ENCODE measurements at places on chromosomes 1 and 21. TPM values are rescaled to one million over a fixed set of nuclear protein-coding genes. Genes with fewer than 3 reads are reported as not detected.

TMPRSS15 gene
- total RNA-seq = not detected

LAX1 gene
- total RNA-seq = 0.21 TPM

DNA sequence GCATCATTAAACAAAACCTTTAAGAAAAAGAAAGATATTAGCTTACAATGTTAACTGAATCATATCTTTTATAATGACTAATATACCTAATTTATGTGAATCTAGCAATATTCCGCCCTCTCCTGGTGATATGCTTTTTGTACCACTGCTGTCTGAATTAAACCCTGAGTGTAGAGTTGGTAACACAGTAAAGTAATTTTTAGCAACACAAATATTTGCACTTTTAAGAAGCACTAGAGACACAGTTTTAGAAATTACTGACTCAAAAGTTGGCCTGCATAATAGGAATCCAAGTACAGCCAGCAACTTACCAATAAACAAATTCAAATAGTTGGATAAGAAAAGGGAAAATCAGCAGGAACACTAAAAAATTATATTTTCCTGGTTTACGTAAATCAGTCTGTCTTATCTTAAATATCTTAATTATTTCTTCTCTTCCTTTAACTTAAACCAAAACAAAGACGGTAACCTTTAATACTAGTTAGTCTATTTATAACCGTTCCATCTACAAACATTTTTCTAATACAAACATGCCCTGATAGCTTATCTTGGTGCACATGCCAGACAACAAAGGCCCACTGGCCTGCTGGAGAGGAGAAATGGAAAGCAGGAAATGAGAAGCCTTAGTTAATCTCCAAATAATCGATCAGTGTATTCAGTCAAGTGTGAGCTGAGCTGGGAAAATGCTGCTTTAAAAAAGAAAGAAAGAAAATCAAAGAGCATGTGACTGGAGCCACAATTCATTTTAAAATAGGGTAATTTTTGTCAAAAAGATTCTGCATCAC is 246.0 kb downstream of the RERE start:
- no peak for DNase-seq

DNA sequence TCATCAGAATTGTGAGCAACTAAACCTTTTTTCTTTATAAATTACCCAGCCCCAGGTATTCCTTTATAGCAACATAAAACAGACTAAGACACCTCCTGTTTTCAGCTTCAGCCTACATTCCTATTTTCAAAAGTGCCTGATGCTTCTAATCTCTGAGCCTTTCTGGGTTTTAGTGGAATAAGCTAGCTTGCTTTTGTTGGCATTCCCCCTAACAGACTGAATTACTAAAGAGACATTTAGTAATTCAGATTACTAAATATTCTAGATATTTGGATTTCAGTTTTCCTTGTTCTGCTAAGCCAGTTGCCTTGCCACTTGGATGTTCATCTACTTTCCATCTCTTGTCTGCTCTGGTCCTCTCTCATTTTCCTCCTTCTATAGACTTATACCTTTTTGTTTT is 10.5 kb upstream of the GNG12 start:
- no peak for DNase-seq

- no peak for DNase-seq
Measured at GRCh38 chr1:14347776-14348175, 250.7 kb upstream of the KAZN start.

- DNase-seq = no peak
Measured at GRCh38 chr21:17045214-17045853, 467.5 kb upstream of the CXADR start.

DNA sequence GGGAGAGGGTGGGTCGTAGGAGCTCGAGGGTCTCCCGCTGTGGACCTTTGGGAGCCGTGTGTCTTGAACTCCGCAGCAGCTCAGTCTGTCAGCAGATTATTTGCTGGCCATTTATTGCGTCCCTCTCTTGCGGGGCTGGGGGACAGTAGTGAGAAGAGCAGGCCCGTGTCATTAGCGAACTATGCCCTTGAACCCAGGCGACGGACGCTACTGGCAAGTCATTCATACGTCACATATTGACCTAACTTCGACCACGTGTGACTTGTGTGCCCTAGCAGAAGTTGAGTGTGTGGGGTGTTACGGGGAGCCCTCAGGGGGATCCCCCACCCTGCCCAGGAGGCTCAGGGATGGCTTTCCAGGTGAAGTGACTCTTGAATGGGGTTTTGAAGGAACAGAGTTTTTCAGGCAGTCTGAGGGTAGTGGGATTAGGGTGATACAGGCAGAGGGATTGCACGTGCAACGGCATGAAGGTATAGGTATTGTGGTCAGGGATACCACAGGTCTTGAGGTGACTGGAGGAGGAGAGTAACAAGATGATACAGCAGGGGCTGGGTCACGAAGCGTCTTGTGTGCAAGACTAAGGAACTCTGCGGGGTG is 13.0 kb downstream of the RCC1 start:
- DNase-seq = no peak

GRCh38 chr1:219587801-219588561 is 24.9 kb downstream of the ZC3H11B start:
- DNase-seq = no peak

GRCh38 chr1:31614414-31615005 is 3.0 kb upstream of the HCRTR1 start:
- no peak for DNase-seq

- DNase-seq = no peak
Measured at GRCh38 chr1:210441028-210441427, 112.3 kb downstream of the HHAT start.
